ENCODE measurements at places on chromosomes 3 and 15.

GRCh38 chr15:40301467-40302179 is 6.1 kb downstream of the PLCB2 start:
- no peak for DNase-seq

DNA sequence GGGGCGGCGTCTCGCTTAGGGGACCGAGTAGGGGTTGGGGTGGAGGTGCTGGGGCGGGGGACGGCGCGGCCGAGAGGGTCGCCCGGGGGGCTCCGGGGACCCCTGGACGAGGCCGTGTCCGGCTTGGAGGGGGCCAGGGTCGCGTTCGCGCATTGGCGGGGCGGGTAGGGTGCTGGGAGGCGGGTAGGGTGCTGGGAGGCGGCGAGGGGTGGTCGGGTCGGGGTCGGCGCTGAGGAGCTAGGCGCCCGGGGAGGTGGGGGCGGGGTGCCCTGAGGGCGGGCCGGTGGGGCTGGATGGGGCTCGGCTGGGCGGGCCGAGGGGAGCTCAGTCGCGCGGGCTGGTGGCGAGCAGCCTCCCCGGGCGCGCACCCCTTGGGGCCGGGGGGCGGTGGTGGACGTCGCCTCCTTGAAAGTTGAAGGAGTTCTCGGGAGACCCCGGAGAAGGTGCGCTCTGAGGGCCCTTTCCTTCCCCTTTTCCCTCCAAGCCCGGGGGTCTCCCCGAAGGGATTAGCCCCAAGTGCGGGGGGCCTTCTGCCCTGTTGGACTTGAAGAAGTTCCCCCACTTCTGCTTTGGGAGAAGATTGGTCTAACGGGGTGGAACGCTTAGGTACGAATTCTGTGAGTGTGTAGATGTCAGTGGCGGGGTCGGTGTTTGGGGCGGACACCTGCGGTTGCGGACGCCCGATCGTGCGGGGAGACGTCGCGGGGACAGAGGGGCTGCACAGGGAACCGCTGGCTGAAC is 543 bp downstream of the MEF2A start:
- DNase-seq: no peak

- no peak for DNase-seq
These were observed 394.9 kb downstream of the LSAMP start for GRCh38 chr3:116050311-116050915.

DNA sequence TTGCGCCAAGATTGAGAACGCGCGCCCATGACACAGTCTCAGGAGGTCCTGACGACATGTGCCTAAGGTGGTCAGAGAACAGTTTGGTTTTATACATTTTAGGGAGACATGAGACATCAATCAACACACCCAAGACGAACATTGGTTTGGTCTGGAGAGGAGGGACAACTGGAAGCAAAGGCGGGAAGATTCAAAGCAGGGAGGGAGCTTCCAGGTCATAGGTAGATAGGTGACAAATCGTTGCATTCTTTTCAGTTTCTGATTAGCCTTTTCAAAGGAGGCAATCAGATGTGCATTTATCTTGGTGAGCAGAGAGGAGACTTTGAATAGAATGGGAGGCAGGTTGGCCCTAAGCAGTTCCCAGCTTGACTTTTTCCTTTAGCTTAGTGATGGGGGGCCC is 828.4 kb upstream of the DPPA4 start:
- DNase-seq: no peak
